WTC11 (cell line): ENCODE measurements at places on chromosomes 16 and 17.

- H3K4me3 ChIP-seq: no peak overlapping the region
- no peak for DNase-seq
- no peaks in the 10 kb centered on the region for H3K27me3 ChIP-seq
- no peak overlapping the region for H3K27ac ChIP-seq
- H3K36me3 ChIP-seq: peaks cover 4% of the 10 kb centered on the region
- H3K4me1 ChIP-seq: peaks cover 16% of the 10 kb centered on the region
These were observed 43.4 kb downstream of the CPD start for GRCh38 chr17:30422171-30422570.

DNA sequence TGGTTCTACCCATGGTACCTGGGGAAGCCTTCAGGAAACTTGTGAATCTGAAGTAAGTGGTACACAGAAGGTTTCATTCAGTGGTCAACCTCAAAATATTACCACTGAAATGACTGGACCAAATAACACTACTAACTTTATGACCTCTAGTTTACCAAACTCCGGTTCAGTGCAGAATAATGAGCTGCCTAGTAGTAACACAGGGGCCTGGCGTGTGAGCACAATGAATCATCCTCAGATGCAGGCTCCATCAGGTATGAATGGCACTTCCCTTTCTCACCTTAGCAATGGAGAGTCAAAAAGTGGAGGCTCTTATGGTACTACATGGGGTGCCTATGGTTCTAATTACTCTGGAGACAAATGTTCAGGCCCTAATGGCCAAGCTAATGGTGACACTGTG, 55.9 kb upstream of the SLC5A11 start:
- H3K36me3 ChIP-seq: peaks cover 80% of the 10 kb centered on the region
- H3K4me3 ChIP-seq: no peak overlapping the region
- DNase-seq: no peak
- H3K27ac ChIP-seq: peak overlapping the region; percentile 32; the same call in 1 of the 2 replicates
- no peaks in the 10 kb centered on the region for H3K27me3 ChIP-seq

DNA sequence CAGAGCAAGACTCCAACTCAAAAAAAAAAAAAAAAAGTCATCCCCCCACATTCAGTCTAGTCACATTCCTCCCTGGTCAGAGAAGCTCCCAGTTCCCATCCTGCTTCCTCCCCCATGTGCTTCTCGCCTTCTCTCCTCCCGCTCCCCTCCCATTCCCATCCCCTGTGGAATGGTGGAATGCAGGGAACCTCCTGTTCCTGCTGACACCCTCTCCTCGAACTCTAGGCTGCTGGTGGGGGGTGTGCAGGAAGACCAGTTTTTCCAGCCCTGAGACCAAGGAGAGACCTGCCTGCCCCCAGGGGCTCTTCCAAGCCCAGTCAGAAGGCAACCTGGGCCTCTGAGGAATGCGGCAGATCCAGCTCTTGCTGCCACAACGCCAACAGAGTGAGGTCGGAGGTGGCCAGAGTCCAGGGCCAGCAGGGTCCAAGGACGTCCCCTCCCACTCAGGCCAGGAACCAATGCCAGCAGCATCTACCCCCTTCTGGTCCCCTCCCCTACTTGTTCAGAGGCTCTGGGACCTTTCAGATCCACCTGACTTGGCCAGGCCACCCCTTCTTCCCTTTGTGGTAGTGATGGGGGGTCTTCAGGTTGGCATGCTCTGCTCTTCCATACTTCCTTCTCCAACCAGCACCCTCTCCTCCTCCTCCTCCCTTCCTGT, 39.3 kb upstream of the TAC4 start:
- no peak overlapping the region for H3K4me3 ChIP-seq
- H3K4me1 ChIP-seq: peaks cover 24% of the 10 kb centered on the region
- DNase-seq: peak; percentile 56
- no peaks in the 10 kb centered on the region for H3K36me3 ChIP-seq
- H3K27ac ChIP-seq: peak overlapping the region; percentile 71; the same call in 1 of the 2 replicates

GRCh38 chr17:28230011-28230410, 89.0 kb upstream of the TMEM97 start:
- peaks cover 4% of the 10 kb centered on the region; the same call in 1 of the 2 replicates for H3K27me3 ChIP-seq
- H3K4me1 ChIP-seq: peaks cover 41% of the 10 kb centered on the region
- no peak for DNase-seq
- no peak overlapping the region for H3K4me3 ChIP-seq
- peaks cover 4% of the 10 kb centered on the region; the same call in 1 of the 2 replicates for H3K36me3 ChIP-seq

- H3K36me3 ChIP-seq: no peaks in the 10 kb centered on the region
- H3K4me1 ChIP-seq: peaks cover 19% of the 10 kb centered on the region
- no peaks in the 10 kb centered on the region; the same call in 1 of the 2 replicates for H3K27me3 ChIP-seq
- H3K4me3 ChIP-seq: no peak overlapping the region
- no peak overlapping the region for H3K27ac ChIP-seq
- no peak for DNase-seq
These were observed 98.7 kb downstream of the UTP18 start for GRCh38 chr17:51359055-51359454.

- H3K4me1 ChIP-seq: peaks cover 18% of the 10 kb centered on the region
- no peak overlapping the region for H3K4me3 ChIP-seq
- no peaks in the 10 kb centered on the region for H3K27me3 ChIP-seq
- no peak overlapping the region for H3K27ac ChIP-seq
- no peak for DNase-seq
These were observed 29.0 kb downstream of the RMI2 start for GRCh38 chr16:11374255-11374654.

DNA sequence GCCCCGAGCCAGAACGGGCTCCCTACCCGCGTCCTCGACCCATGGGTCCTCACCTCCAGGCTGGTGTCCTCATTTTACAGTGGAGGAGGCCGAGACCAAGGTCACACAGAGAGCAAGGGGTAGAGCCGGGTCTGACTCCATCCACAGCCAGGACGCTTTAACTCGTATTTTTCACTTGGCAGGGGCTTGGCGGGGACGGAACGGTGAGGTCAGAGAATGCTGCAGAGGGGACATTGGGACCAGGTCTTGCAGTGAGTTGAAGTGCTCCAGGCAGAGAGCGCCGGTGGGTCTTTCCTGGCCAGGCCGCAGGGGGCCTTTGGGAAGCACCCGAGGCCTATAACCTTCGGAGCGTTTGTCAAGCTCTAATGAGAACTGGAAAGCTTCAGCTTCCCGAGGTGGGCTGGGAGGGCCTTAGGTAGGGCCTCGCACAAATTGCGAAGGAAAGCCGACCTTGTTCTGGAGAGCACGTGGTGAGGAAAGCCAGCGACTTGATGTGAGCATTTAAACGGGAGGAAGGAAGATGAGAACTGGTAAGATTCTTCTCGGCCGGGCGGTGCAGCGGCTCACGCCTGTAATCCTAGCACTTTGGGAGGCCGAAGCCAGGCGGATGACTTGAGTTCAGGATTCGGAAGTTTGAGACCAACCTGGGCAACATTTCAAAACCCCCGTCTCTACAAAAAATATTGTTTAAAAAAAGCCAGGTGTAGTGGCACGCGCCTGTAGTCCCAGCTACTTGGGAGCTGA, 908 bp upstream of the CLUH start:
- peaks cover 7% of the 10 kb centered on the region for H3K27me3 ChIP-seq
- no peaks in the 10 kb centered on the region for H3K36me3 ChIP-seq
- peaks cover 36% of the 10 kb centered on the region for H3K4me1 ChIP-seq
- H3K27ac ChIP-seq: peak overlapping the region; percentile 88
- no peak for DNase-seq
- peak overlapping the region; percentile 76 for H3K4me3 ChIP-seq

DNA sequence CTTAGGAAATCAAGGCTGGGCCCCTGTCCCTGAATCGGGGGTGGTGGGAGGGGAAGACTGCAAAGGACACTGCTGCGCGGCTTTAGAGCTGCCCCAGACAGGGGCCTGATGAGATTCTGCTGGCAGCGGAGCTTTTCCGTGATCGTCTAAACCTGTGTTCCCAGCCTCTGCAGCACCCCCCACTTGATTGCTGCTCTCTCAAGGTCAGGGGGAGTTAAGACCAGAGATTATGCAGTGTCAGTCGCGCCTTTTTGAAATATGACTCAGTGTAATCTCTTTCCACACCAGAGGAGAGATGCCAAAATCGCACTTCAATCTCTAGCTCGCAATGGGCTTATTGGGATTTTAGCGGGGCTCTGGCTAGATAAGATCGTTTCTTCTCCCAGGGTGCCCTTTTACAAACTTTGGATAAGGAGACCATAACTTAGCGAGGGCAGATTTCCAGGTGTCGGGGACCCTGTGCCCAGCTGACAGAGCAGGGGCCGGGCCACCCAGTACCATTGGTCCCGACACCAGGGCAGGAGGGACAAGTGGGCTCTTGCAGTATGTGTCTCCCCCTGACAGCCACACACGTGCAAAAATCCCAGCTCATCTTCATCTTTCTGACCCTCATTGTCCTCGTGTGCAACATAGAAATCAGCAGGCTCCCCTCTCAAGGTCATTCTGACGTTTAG, 87.0 kb downstream of the IRX3 start:
- H3K4me3 ChIP-seq: no peak overlapping the region
- H3K27ac ChIP-seq: no peak overlapping the region
- DNase-seq: no peak
- H3K4me1 ChIP-seq: peaks cover 3% of the 10 kb centered on the region

DNA sequence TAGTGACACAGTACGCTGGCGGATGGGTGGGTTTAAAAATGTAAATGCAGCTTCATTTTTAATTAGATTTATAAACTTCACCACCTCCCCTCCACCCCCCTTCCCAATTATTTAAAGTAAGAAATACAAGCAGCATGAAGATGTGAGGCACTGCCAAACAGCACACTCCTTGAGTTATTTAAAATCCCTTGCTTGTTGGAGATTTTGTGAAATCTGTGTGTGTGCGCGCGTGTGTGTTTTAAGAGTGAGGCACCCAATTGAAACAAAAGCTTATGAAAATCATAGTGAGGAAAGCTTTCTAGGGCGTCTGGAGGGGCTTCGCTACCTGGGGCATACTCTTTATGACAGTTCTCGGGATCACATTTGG, 219.6 kb upstream of the IRX3 start:
- no peak overlapping the region; the same call in 1 of the 2 replicates for H3K27ac ChIP-seq
- DNase-seq: no peak
- no peak overlapping the region for H3K4me3 ChIP-seq
- no peaks in the 10 kb centered on the region for H3K27me3 ChIP-seq
- peaks cover 63% of the 10 kb centered on the region for H3K4me1 ChIP-seq
- H3K36me3 ChIP-seq: no peaks in the 10 kb centered on the region

GRCh38 chr17:32493976-32494513, 7.3 kb downstream of the CDK5R1 start:
- no peak for DNase-seq
- no peak overlapping the region for H3K27ac ChIP-seq
- H3K27me3 ChIP-seq: no peaks in the 10 kb centered on the region
- peaks cover 36% of the 10 kb centered on the region for H3K4me1 ChIP-seq
- H3K36me3 ChIP-seq: peaks cover 11% of the 10 kb centered on the region

DNA sequence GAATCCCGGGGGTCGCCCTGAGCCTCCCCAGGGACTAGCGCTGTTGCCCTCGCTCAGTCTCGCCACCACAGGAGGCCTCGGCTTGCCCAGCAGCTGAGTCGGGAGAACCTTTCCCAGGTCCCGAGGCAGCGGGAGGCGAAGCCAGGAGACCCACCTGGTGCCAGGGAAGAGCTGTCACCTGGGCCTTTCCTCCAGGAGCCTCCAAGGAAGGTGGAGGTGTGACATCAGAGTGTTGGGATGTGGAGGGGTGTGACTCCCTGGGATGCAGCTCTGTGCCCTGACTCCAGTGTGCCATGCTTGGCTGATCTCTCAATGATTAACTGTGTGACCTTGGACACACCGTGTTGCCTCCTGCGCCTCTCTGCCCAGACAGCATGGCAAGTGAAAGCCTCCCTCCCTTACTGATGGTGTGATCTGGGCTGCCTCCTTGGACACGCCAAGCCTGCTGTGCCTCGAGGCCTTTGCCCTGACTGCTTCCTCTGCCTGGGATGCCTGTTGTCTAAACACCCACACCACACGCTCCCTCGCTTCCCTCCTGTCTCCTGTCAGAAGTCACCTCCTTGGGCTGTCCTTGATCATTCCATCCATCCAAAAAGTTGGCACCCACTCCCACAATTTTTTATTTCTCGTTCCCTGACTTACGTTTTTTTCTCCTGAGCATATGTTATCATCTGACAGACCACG, 88.0 kb downstream of the CMIP start:
- no peak overlapping the region for H3K4me3 ChIP-seq
- peaks cover 18% of the 10 kb centered on the region for H3K4me1 ChIP-seq
- H3K27ac ChIP-seq: peak overlapping the region; percentile 22
- DNase-seq: no peak
- peaks cover 10% of the 10 kb centered on the region for H3K36me3 ChIP-seq
- no peaks in the 10 kb centered on the region for H3K27me3 ChIP-seq

DNA sequence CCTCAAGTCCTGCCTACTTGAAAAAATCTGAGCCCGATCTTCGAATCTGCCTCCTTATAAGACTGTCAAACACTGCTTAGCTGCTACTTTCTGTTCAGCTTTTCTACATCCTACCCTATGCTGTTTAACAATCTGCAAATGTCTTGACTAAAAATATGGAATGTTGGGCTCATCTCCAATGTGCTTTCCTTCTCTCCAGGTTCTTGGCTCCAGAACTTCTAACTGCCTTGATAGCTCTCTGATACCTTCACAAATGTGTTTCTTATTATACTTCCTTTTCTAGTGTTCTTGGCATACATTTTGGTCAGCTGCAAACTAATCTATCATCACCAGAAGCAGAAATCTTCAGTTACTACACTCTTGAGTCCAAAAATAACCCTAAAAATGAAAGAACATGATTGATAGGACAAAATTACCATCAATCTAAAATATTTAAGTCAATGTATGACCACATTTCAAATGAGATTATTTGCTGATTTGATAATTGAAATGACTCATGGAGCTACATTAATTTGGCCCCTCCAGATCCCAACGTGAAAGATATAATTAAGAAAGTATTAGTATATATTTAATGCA, 372.3 kb upstream of the MON1B start:
- no peaks in the 10 kb centered on the region; the same call in 1 of the 2 replicates for H3K27me3 ChIP-seq
- no peak overlapping the region for H3K4me3 ChIP-seq
- no peak for DNase-seq
- H3K4me1 ChIP-seq: no peaks in the 10 kb centered on the region

DNA sequence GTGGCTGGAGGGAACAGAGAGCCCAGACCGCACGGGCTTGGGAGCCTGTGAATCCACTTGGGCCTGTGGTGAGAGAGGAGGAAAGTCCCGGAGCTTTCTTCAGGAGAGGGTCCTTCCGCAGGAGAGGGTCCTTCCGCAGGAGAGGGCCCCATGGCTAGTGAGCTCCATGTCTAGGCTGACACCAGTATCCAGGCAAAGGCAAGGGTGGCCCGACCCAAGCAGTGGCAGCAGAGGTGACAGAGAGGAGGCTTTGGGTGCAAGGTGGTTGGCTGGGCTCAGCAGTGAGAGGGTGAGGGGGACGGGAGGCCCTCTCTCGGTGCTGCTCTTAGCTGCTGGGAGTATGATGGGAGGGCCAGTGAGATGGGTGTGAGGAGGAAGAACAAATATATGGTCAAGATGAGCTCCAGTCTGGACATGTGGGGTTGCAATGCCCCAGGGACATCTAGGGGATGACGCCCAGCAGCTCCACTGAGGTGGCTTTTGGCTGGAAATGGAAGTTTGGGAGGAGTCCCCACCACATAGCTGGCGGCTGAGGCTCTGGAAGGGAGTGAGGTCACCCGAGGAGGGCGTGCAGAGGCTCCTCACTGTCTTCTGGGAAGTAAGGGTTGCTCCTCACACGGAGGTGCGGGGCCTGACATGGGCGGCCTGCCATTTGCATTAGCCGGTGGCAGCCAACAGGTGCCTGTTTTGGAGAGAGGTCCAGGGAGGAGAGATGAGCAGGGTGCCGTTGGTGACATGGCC, 2.3 kb upstream of the HSD3B7 start:
- peaks cover 6% of the 10 kb centered on the region for H3K4me1 ChIP-seq
- H3K27me3 ChIP-seq: no peaks in the 10 kb centered on the region
- H3K4me3 ChIP-seq: no peak overlapping the region
- peaks cover 18% of the 10 kb centered on the region for H3K36me3 ChIP-seq
- no peak for DNase-seq
- H3K27ac ChIP-seq: no peak overlapping the region

- H3K4me3 ChIP-seq: no peak overlapping the region
- peaks cover 4% of the 10 kb centered on the region; the same call in 1 of the 2 replicates for H3K4me1 ChIP-seq
- H3K36me3 ChIP-seq: peaks cover 27% of the 10 kb centered on the region
- no peak for DNase-seq
- H3K27ac ChIP-seq: no peak overlapping the region
These were observed 389.8 kb downstream of the SEC14L1 start for GRCh38 chr17:77530591-77530990.
